NCI-H1417 treated with DMSO at 0.1 percent for 48 hours (cell line): ENCODE measurements at places on chromosomes 12 and 14.

GRCh38 chr14:28762303-28762954, 4.2 kb upstream of the FOXG1 start:
- no peak for DNase-seq

DNA sequence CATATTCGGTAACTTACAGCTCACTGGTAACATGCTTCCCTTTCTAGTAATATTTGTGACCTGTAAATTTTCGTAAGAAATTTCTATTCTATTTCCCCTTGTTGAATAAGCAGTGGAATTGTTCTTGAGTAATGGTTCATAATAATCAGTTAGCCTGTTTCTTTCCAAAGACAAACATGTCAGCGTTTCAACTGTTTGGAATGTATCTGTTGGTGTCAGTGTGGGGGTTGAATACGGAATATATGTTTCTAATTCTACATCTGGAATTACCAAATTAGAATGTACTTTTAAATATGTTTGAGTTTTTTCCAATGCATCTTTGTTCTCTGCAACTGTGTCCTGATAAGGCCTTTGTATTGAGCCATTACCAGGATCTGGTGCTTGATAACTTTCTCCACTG, 2.0 kb downstream of the BBS10 start:
- DNase-seq = no peak

GRCh38 chr12:43937947-43938346, 102.1 kb downstream of the TMEM117 start:
- DNase-seq = no peak

GRCh38 chr12:132404951-132405741, 75.8 kb upstream of the GALNT9 start:
- DNase-seq = no peak

DNA sequence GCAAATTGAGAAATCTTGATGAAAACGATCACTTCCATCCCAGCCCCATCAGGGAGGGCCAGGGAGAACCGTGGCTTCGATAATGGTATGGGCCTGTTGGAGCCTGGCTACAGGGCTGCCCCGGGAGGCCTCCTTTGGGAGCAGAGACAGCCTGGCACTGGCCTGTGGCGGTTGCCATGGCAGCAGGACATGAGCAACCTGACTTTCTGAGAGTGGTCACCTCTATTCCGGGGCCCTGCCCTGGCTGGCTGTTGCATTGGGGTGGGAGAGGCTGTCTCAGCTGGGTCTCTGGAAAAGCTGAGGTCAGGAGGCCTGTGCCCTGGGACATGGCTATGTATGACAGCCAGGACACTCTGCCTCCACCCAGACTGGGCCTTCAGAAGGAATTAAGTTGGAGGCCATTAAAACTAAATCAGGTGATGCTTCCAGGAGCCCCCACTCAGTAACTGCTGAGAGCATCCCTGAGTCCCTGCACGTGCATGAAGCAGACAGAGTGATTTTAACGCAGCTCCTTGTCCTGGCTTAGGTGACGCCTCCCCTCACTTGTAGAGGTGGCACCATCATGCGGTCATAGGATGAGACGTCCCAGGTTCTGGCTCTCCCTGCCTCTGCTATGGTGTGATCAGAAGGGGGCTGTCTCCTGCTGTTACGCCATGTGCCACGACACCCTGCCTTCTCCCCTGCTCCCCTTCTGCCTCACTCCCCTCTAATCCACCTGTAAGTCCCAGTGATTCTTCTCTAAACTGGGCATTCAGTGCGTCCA, 126.3 kb downstream of the SLC25A47 start:
- no peak for DNase-seq
